K562 (cell line): ENCODE measurements at places on chromosomes 7 and 10. TPM values are rescaled to one million over a fixed set of nuclear protein-coding genes. Genes with fewer than 3 reads are reported as not detected.
A peak's percentile ranks its signal among the peaks of the same experiment; 100 is the strongest.

Gene PLPP4
- not detected in 2 replicates for total RNA-seq

Gene C10orf105
- 0.09 TPM in 2 replicates for total RNA-seq

Gene TMEM196
- total RNA-seq = not detected in 2 replicates

Gene CELF2
- total RNA-seq = 15.8 and 20.3 TPM in 2 replicates

Gene SPDYE1
- total RNA-seq = not detected in 2 replicates

DNA sequence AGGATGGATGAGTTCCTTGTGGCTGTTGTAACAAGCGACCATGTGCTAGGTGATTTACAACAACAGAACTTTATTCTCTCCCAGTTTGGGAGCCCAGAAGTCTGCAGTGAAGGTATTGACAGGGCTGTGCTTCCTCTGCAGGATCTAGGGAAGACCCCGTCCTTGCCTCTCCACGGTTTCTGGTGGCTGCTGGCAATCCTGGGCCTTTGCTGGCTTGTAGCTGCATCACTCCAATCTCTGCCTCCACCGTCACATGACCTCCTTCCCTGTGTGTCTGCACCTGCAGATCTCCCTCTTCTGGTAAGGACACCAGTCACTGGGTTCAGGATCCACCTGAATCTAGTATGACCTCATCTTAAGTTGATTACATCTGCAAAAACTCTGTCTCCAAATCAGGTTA, 115.6 kb downstream of the GLRX3 start:
- no peaks in the 10 kb centered on the region for H3K36me3 ChIP-seq
- no peaks in the 10 kb centered on the region for H3K4me1 ChIP-seq
- no peaks in the 10 kb centered on the region for H3K27me3 ChIP-seq
- H3K27ac ChIP-seq = no peak overlapping the region
- no peak overlapping the region for H3K4me3 ChIP-seq
- no peak for DNase-seq

DNA sequence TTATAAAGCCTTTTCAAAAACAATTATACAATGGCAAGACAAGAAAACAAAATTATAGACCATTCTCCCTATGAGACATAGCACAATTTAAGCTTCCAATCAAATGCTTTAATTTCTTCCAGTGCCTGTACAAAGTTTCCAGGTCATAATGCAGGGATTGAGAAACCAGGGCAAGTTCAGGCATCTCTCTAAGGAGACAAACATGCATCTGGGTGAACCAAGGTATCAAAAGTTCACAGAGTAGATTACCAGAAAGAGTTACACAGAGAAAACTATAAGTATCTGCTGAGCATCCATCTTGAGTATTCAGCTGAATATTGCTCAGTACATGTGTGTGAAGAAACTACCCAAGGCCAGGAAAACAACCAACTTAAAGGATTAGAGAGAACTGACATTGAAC, 89.1 kb downstream of the COL28A1 start:
- DNase-seq = no peak
- no peaks in the 10 kb centered on the region for H3K4me1 ChIP-seq
- H3K36me3 ChIP-seq = no peaks in the 10 kb centered on the region

DNA sequence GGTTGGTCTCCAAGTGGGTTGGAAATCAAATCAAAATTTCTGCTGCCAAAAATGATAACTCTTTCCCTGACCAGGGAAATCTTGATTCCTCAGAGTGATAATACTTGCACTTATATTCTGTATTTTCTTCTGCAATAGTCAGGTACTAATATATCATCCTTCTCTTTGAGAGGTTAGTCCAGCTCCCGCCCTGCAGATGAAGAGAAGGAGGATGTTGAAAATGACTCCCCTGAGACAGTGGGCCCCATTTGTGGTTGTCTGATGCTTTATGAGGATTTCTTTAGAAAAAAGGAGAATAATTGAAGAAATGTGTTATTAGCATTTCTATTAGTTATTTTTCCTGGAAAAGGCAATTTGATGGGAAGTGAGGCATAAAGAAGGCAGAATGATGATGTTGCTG, 213.0 kb downstream of the SEC23IP start:
- no peaks in the 10 kb centered on the region for H3K36me3 ChIP-seq
- no peak for DNase-seq

- H3K36me3 ChIP-seq = peaks cover 68% of the 10 kb centered on the region
- no peak for DNase-seq
- H3K27ac ChIP-seq = no peak overlapping the region
- no peaks in the 10 kb centered on the region; the same call in 2 of the 3 replicates for H3K4me1 ChIP-seq
- no peak overlapping the region for H3K4me3 ChIP-seq
- no peaks in the 10 kb centered on the region for H3K27me3 ChIP-seq
Measured at GRCh38 chr10:80518143-80518806, 19.4 kb upstream of the SH2D4B start.

GRCh38 chr7:1666823-1667565, 3.1 kb upstream of the ELFN1 start:
- H3K36me3 ChIP-seq = no peaks in the 10 kb centered on the region
- peaks cover 19% of the 10 kb centered on the region; the same call in 2 of the 3 replicates for H3K27me3 ChIP-seq
- H3K4me1 ChIP-seq = peaks cover 67% of the 10 kb centered on the region
- no peak overlapping the region for H3K4me3 ChIP-seq
- no peak overlapping the region for H3K27ac ChIP-seq
- no peak for DNase-seq

DNA sequence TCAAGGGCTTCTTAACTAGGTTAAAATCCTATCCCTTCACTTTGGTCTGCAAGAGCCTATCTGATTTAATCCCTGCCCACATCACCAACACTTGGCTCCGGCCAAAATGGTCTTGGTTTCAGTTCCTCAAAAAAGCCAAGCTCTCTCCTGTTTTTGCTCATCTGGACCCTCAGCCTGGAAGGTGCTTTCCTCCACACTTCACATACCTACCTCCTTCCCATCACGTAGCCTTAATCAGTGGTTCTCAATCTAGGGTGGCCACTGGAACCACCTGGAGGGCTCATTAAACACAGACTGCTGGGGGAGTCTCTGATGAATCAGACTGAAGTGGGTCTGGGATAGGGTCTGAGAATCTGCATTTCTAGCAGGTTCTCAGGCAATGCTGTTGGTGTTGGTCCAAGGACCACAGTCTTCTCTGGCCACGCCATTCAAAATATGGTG, 227.0 kb upstream of the AOAH start:
- DNase-seq = no peak
- H3K4me1 ChIP-seq = no peaks in the 10 kb centered on the region
- H3K27ac ChIP-seq = no peak overlapping the region
- no peaks in the 10 kb centered on the region for H3K27me3 ChIP-seq
- H3K36me3 ChIP-seq = no peaks in the 10 kb centered on the region

GRCh38 chr7:33716581-33717477, 188.5 kb upstream of the BMPER start:
- no peaks in the 10 kb centered on the region for H3K36me3 ChIP-seq
- no peaks in the 10 kb centered on the region for H3K27me3 ChIP-seq
- no peak overlapping the region for H3K27ac ChIP-seq
- H3K4me1 ChIP-seq = no peaks in the 10 kb centered on the region

DNA sequence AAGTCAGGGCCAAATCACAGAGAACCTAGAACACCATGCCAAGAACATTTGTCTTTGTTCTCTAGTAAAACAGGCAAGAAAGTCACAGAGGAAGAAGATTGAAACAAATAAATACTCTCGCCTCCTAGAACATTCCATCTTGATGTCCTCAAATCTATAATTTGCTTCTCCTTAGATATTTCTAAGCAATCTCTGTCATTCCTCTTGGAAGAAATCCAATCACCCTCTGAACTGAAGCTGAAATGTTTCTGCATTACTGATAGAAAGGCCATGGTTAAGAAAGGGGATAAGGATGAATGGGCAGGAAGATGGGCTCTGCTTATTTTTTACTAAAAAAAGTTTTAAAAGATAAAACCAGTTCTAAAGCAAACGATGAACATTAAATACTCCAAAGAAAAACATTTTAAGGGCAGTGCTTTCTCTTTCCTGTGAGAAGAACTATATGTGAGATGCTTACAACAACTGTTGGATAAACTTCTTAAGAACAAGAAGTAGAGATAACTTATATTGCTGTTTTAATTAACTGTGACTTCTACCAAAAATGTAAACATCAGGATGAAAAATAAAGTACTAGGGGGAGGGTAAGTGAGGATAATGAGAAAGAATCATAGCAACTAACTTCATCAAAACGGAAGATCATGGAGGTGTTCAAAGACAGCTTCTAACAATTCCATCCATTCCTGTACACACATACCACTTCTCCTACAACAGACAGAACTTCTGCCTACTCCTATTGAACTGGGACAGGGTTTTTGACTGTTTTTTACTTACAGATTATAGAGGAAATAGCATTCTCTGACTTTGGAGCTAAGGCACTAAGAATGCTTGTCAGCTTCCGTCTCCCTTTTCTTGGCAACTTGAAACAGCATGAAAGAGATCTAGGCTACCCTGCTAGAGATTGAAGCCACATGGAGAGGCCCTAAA, 153.0 kb upstream of the LRRTM3 start:
- H3K27ac ChIP-seq = no peak overlapping the region
- H3K4me1 ChIP-seq = no peaks in the 10 kb centered on the region
- no peaks in the 10 kb centered on the region for H3K27me3 ChIP-seq
- no peak overlapping the region for H3K4me3 ChIP-seq
- DNase-seq = no peak
- H3K36me3 ChIP-seq = no peaks in the 10 kb centered on the region

GRCh38 chr10:7787150-7787856, 490 bp downstream of the KIN start:
- peak overlapping the region; percentile 92 for H3K4me3 ChIP-seq
- H3K27ac ChIP-seq = peak overlapping the region; percentile 58
- no peak for DNase-seq

- H3K4me1 ChIP-seq = no peaks in the 10 kb centered on the region
- H3K27me3 ChIP-seq = peaks cover 31% of the 10 kb centered on the region
- no peak overlapping the region for H3K27ac ChIP-seq
- no peaks in the 10 kb centered on the region for H3K36me3 ChIP-seq
Measured at GRCh38 chr10:93300288-93300917, 181.7 kb downstream of the MYOF start.

DNA sequence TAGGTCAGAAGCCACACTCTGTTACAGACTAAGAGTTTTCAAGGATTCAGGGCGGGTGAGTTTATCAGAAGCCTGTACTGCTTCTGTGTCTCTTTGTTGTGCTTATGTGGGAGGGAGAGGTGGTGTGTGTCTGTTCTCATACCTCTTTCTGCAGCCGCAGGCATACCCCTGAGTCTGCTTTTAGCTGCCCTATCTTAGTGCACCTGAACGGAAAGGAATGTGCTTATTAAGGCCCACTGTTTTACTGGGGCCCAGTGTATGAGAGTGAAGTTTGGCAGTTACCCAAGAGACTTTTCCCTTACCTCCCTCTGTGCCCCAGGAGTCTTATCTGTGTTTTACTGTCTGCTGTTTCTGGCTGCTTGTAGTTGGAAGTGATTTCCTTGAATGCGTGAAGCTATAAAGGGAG, 104.3 kb downstream of the TYW1 start:
- H3K4me1 ChIP-seq = no peaks in the 10 kb centered on the region
- no peaks in the 10 kb centered on the region for H3K27me3 ChIP-seq
- 0 out of 3 replicates have a peak, but pooled peaks cover 7% of the 10 kb centered on the region for H3K36me3 ChIP-seq
- H3K4me3 ChIP-seq = no peak overlapping the region
- no peak overlapping the region for H3K27ac ChIP-seq
- peak; percentile 85 for DNase-seq
